Right forelimb (tissue), 1 donor: ENCODE measurements at places on chromosomes 11 and 22.

GRCh38 chr22:46574993-46575910 lies 37.8 kb upstream of the CELSR1 start:
- no peak for DNase-seq

DNA sequence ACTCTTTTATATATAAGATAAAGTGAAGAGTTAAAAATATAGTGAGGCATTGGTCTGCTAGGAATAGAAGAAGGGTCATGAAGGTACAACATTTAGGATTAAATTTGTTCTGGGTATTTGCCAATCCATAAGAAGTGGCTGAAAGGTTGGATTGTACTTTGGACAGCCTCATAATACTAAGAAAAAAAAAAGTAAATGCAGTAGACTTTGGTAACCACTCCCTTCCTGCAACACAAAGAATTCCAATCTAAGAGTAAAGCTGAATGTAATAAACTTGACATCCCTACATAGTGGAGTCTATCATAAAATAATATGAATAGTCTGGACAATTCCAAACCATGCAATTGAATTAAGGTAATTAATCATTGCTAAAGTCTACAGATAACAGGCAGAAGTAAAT lies 2294.4 kb downstream of the LRRC4C start:
- no peak for DNase-seq

DNA sequence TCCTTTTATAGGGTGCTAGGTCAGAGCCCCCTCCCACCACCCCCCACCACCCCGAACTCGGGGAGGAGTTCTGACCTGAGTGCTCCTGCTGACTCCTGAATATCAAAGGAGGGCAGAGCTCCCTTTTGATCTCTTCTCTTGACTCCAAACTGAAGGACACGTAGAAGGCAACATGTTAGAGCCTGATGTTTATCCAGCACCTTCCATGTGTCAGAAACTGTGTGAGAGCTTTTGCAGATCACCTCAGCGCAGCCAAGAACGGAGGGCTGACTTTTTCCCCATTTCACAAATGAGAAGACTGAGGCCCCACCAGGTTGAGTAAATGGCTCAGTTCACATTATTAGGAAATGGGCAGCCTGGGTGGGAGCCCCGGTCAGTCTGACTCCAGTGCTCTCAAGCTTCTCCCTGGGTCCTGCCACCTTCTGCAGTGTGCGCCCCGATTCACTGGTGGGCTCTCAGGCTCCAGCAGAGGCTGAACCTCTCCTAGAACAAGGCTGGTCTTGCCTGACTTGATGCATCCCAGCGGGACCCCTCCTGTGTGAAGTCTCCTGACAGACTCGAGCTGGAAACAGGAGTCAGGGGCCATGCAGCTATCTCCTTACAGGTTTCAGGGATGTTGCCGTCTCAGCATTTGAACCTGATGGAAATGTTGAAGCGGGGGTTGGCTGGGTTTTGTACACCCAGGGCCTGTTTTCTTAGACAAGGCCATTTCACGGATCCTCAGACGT lies 98.5 kb downstream of the TSPAN18 start:
- no peak for DNase-seq

DNA sequence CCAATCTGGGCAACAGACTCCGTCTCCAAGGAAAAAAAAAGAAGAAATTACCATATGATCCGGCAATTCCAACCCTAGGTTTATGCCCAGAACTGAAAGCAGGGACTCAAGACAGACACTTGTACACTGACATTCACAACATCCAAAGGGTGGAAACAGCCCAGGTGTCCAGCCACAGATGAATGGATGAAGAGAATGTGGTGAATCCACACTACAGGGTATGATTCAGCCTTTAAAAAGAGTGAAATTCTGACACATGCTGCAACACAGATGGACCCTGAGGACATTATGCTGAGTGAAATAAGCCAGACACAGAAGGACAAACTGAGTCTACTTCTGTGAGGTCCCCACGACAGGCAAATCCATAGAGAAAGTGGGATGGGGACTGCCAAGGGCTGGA lies 43.9 kb downstream of the SGSM3 start:
- no peak for DNase-seq

GRCh38 chr11:58395581-58395980 lies 11.1 kb downstream of the OR5B3 start:
- DNase-seq, result no peak

GRCh38 chr11:34344410-34344767 lies 13.4 kb downstream of the ABTB2 start:
- DNase-seq, result no peak

GRCh38 chr11:44915621-44916020 lies 35.1 kb downstream of the TP53I11 start:
- no peak for DNase-seq

- DNase-seq, result no peak
Observed at GRCh38 chr11:67420147-67420645, 4.7 kb downstream of the CARNS1 start.

- no peak for DNase-seq
Observed at GRCh38 chr11:20980736-20981135, 311.4 kb downstream of the NELL1 start.

GRCh38 chr11:30346068-30346688 lies 23.3 kb downstream of the ARL14EP start:
- DNase-seq, result no peak

GRCh38 chr22:23715806-23716375 lies 25.1 kb downstream of the RGL4 start:
- no peak for DNase-seq

- no peak for DNase-seq
Observed at GRCh38 chr11:130832566-130833425, 83.5 kb downstream of the SNX19 start.

GRCh38 chr22:31120230-31120629 lies 2.5 kb upstream of the INPP5J start:
- DNase-seq, result no peak

DNA sequence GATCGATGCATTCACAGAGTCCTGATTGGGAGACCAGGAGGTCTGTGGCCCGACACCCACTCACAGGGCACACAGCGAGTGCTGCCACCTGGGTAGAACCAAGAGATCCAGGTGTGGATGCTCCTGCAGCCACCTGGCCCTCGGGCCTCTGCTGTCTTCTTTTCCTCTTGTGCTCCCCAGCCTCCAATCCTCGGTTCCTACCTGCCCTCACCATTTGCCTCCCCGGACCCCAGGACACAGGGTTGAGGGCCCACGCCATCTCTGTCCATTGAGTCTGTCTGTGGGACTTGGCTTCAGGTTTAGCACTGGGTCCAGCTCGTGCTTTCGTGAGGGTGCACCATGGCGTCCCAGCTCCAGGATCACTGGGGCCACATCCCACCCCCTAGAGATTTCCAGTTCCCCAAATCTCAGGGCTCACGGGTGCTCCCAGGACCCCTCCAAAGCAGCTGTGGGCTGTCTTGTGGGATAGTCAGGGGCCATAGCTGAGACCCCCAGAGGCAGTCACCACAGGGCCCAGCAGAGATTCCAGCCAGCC lies 591.1 kb downstream of the BRD1 start:
- no peak for DNase-seq
